CD4-positive, alpha-beta T cell (primary cell): ENCODE measurements at places on chromosomes 3 and 15. TPM values are rescaled to one million over a fixed set of nuclear protein-coding genes. Genes with fewer than 3 reads are reported as not detected.

TMC3 gene
- total RNA-seq: not detected

DNA sequence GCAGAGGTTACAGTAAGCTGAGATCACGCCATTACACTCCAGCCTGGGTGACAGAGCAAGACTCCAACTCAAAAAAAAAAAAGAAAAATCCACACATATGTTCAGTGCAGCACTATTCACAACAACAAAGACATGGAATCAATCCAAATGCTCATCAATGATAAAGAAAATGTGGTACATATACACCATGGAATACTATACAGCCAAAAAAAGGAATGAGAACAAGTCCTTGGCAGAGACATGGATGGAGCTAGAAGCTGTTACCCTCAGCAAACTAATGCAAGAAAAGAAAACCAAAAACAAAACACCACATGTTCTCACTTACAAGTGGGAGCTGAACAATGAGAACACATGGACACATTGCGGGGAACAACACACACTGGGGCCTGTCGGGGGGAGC lies 25.5 kb downstream of the PYGO1 start:
- no peak for DNase-seq
- no peaks in the 10 kb centered on the region for H3K27me3 ChIP-seq
- no peaks in the 10 kb centered on the region for H3K4me1 ChIP-seq
- no peaks in the 10 kb centered on the region for H3K36me3 ChIP-seq

SCAMP2 gene
- total RNA-seq: 56.9 TPM

EFCC1 gene
- total RNA-seq: 0.22 TPM

- H3K4me1 ChIP-seq: no peaks in the 10 kb centered on the region
- no peak overlapping the region for H3K27ac ChIP-seq
- no peak overlapping the region for H3K4me3 ChIP-seq
Measured at GRCh38 chr15:74156678-74157411, 16.7 kb upstream of the ISLR start.

- no peak overlapping the region for H3K27ac ChIP-seq
- no peak overlapping the region for H3K4me3 ChIP-seq
- no peak for DNase-seq
- peaks cover 8% of the 10 kb centered on the region for H3K27me3 ChIP-seq
- no peaks in the 10 kb centered on the region for H3K36me3 ChIP-seq
- no peaks in the 10 kb centered on the region for H3K4me1 ChIP-seq
Measured at GRCh38 chr3:134394380-134394779, 20.1 kb upstream of the AMOTL2 start.

DNA sequence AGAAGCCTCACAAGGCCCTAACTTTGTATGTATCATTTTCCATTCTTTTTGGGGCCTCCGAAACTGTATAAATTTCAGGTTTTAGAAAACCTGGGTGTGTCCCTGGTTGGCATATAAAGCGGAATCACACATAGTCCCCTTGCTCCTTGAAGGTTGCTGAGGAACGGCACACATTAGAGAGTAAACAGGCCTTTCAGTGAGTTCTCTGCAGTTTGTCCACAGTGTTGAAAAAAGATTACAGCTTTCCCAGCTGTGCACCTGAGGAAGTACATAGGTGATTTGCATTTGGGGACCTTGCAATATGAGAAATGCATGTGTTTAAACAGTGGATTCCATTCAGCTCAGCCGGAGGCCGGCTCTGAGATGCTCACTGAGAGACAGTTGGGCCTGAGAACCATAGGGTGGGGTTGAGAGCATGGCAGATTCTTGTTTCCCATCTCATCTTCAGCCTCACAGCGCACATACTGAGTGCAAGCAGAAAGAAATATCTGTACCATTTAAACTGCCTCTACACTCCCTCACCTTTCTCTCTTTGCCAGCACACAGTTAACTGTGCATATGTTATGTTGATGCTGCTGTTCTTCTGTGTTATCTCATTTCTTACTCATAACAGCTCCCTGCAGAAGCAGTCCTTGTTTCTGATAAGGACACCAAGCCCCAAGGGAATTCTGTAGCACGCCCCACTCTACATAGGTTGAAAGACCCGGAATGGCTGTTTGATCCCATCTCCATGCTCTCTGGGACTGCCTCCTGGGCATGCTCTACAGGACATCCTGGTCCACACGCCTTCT lies 60.4 kb downstream of the BOC start:
- H3K27me3 ChIP-seq: no peaks in the 10 kb centered on the region
- no peak for DNase-seq
- H3K4me1 ChIP-seq: peaks cover 4% of the 10 kb centered on the region
- H3K27ac ChIP-seq: no peak overlapping the region
- no peak overlapping the region for H3K4me3 ChIP-seq

GRCh38 chr15:50109076-50109987 lies 9.7 kb downstream of the ATP8B4 start:
- no peaks in the 10 kb centered on the region for H3K27me3 ChIP-seq
- DNase-seq: no peak
- H3K27ac ChIP-seq: no peak overlapping the region
- no peak overlapping the region for H3K4me3 ChIP-seq
- H3K36me3 ChIP-seq: no peaks in the 10 kb centered on the region

DNA sequence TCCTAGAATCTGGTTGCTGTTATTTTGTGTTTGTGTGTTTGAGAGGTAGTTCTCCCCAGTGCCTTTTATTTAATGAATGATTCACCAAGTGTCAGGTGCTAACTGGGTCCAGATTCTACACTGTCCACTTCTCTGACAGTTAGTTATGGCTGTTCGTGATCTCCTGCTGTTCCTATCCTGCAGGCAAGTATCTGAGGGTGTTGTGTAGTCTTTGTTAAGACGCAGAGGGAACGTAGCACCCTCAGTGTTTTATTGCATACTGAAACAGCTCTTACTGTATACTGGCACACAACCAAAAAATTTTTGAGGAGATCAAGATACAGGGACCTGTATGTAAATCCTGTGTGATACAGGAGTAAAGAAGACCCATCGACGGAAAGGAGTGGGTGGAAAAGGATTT lies 1271.3 kb downstream of the ROBO1 start:
- no peaks in the 10 kb centered on the region for H3K4me1 ChIP-seq
- no peaks in the 10 kb centered on the region for H3K36me3 ChIP-seq
- H3K27me3 ChIP-seq: no peaks in the 10 kb centered on the region
- H3K4me3 ChIP-seq: no peak overlapping the region

GRCh38 chr15:48084759-48085590 lies 35.8 kb upstream of the SLC24A5 start:
- H3K36me3 ChIP-seq: no peaks in the 10 kb centered on the region
- no peak for DNase-seq
- no peak overlapping the region for H3K4me3 ChIP-seq
